ENCODE measurements at places on chromosomes 2 and 18. TPM values are rescaled to one million over a fixed set of nuclear protein-coding genes. Genes with fewer than 3 reads are reported as not detected.

Gene GATA6
- 48.9 TPM for total RNA-seq

Gene RAX
- total RNA-seq = not detected

Gene COL3A1
- 120 TPM for total RNA-seq

Gene C2orf81
- total RNA-seq = 1.4 TPM

GRCh38 chr2:45973426-45973825 lies 322.0 kb downstream of the PRKCE start:
- no peak for DNase-seq

- DNase-seq = no peak
Observed at GRCh38 chr2:44933434-44933951, 8.0 kb upstream of the SIX3 start.

- no peak for DNase-seq
Observed at GRCh38 chr2:217714287-217714751, 288.5 kb downstream of the TNS1 start.

- DNase-seq = no peak
Observed at GRCh38 chr2:159444754-159445153, 158.3 kb upstream of the WDSUB1 start.

DNA sequence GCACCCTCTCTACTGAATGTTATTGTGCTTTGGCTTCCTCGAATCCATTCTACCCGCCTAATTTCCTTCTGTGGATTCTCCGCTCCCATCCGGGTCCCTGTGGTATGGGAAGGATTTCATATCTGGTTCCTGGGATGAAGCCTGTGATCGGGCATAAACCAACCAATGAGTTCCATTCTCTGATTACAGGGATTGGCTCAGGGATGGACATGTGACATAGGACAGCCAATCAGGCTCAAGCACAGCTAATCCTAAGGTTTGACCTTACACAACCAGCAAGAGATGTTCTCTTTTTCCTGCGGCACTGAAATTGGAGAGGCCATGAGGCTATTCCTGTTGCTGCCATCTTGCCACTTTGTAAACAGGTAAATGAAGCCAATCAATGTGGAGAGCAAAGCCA lies 168.1 kb upstream of the SMAD2 start:
- DNase-seq = no peak

- DNase-seq = no peak
Observed at GRCh38 chr2:188315750-188316149, 24.1 kb downstream of the GULP1 start.

- no peak for DNase-seq
Observed at GRCh38 chr2:238059505-238059904, 1.3 kb upstream of the SCLY start.

All from omental fat pad (tissue), 4 donors.